Lower lobe of right lung (tissue), 2 donors: ENCODE measurements at places on chromosomes 7 and 10.

DNA sequence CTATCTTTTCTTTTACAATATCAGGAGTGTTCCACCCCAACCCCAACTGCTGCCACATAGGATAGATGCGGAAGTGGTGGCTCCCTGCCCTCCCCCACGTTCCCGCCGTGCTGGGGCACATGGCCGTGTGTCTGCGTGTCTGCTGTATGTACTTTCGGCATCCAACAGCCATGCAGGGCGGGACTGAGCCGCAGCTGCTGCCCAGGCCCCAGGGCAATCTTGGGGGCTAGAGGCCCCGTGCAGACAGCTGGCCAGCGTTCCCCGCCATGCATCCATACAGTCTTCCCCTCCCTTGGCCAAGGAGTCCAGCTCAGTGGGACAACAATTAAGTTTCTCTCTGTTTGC, 162.7 kb downstream of the DGKB start:
- no peak for DNase-seq

GRCh38 chr10:130202984-130203621, 66.9 kb downstream of the GLRX3 start:
- DNase-seq = no peak

DNA sequence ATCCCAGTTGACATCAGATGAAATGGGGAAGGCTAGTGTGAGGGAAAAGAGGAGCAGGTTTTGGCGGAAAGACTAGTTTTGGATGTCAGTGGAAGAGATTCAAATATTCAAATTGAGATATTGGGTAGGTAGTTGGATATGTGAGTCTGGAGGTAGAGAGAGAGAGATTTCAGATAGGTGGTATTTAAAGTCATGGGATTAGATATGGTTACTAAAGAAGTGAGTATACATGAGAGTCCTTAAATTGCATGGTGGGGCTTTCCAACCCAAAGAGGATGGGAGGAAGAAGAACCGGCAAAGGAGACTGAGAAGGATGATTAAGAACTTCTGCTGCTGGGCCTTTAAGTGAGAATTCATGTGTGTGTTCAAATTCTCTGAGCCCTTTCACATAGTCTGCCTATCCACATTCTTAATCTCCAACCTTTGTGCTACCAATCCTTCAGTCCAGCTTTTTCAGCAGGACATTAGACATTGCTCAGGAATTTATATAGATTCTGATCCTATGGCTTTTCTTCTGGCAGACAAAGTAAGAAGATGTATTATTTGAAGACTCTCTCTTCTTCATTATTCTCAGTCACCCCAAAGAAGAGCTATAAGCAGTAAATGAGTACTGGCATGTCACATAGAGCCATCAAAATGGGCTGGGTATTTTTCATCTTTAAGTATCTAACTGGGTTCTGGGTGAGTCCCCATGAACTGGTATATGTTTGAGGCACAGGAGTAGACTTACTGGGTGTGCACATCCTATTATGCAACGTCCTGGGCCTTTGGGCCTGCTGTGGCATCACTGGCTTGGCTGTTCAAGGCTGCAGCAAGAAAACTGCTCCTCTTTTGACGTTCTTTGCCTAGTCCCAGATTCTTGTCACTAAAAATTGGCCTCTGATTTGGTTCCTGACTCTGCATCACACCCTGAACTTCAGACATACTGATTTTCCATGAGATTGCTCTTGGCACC, 33.6 kb downstream of the ST7 start:
- DNase-seq = no peak

GRCh38 chr7:96089511-96089910, 232.4 kb downstream of the SLC25A13 start:
- DNase-seq = no peak

DNA sequence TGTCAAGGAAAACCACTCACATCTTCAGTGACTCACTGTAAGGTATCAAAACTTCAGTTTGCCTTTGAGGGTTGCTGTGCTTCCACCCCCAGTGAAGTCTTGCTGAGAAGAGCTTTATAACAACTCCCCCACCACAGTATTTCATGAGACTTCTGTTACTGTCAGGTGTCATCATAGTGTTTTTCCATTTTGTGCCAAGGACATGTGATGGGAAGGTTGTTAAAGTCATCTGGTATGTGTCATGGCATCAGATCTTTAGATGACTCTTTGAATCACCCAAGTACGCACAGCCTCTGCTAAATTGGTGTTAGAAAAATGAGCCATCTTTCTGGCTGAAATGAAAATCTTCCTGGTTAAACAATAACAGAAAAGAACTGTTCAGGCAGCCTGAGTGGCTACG, 115.0 kb upstream of the CCDC6 start:
- DNase-seq = no peak

- no peak for DNase-seq
Measured at GRCh38 chr10:130443066-130443465, 306.9 kb downstream of the GLRX3 start.

DNA sequence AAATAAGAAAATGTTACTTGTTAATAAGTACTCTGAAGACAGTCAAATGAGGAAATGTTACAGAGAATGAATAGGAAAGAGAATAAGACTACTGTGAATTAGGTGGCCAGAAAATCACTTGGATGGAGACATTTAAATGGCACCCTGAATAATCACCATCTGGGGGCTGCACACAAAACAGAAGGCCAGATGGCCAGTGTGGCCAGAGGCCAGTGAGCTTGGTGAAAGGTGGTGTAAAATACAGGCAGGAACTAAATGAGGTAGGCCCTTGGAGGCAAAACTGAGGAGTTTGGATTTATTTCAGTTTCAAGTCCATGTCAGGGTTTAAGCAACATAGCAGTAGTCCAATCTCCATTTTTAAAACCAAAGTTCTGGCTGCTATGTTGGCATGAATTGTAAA, 126.7 kb downstream of the TSPAN12 start:
- no peak for DNase-seq

- no peak for DNase-seq
Measured at GRCh38 chr7:83469076-83469475, 179.9 kb downstream of the SEMA3E start.

GRCh38 chr10:76150139-76150875, 718.9 kb downstream of the LRMDA start:
- peak; percentile 63 for DNase-seq
